IPS DF 6.9 (cell line): ENCODE measurements at places on chromosomes 1 and 21.

- DNase-seq, result no peak
Measured at GRCh38 chr1:238466459-238466858, 575.7 kb upstream of the ZP4 start.

DNA sequence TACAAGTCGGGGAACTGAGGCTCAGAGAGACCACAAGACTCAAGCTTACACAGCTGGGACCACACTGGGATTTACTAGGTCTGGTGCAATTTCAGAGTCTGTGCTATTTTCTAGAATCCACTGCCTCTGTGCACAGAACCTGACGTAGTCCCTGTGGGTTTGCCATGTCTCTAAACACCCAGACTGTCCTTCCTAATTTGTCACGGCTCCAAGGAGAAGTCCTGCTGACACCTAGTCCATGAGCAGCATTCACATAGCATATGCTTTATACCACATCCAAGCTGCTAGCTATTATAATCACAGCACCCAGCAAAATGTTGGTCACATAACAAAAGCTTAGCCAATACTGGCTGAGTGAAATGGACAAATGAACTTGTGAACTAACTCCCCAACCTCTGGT is 79.0 kb upstream of the HMGB4 start:
- DNase-seq, result no peak

DNA sequence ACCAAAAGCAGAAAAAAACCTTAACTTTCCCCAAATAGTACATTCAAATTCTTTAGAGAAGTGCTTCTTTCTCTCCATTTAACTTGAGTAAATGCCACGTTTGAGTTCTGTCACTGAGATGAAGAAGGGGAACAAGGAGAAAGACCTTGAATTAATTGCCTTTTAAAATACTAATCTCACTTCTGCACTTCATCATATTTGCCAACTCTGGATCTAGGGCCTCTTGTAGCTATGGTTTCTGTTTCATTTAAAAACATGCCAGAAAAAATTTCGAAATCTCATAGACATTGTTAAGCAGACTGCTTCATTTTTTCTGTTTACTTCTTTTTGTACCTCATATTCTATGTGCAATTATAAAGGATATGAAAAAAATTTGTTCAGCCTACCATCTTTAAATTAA is 24.6 kb downstream of the MIXL1 start:
- DNase-seq, result no peak

- no peak for DNase-seq
Measured at GRCh38 chr1:1304331-1305299, 3.1 kb downstream of the ACAP3 start.

GRCh38 chr1:219724440-219724839 is 111.5 kb upstream of the ZC3H11B start:
- no peak for DNase-seq

GRCh38 chr1:114099268-114099667 is 54.4 kb downstream of the SYT6 start:
- DNase-seq, result no peak

DNA sequence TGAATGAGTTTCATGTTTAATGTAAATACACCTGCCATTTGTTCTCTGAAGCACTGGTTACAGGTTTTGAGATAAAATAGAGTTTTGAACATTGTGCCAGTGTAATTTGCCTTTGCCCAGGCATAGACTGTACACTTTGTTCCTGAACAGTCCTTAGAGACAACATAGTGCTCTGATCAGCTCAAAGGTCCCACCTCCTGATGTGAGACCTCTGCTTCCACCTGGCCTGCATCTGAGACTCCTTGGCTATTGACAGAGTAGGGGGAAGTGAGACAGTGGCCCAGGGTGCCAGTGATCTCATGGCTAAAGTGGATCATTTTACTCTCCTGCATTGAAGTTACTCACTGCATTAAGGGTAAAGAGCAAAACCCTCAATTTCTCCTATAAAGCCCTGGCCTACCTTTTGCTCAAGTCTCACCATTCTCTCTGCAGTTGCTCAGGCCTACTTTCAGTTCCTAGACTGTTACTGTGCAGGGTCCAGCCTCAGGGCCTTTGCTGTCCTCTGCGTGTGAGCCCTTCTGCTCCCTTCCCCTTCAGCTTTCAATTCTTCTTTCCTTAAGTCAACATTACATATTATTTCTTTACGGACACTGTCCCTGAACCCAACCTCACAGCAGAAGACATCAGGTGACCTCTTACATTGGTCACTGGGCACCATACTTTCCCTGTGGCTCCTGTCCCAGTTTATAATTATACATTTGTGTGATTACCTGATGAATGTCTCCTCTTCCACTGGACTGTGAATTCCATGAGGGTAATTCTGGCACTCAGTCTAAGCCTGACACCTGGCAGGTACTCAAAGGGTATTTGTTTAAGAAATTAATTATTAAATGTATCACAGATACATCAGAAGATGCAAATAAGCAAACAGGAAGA is 142.9 kb downstream of the ROR1 start:
- no peak for DNase-seq

DNA sequence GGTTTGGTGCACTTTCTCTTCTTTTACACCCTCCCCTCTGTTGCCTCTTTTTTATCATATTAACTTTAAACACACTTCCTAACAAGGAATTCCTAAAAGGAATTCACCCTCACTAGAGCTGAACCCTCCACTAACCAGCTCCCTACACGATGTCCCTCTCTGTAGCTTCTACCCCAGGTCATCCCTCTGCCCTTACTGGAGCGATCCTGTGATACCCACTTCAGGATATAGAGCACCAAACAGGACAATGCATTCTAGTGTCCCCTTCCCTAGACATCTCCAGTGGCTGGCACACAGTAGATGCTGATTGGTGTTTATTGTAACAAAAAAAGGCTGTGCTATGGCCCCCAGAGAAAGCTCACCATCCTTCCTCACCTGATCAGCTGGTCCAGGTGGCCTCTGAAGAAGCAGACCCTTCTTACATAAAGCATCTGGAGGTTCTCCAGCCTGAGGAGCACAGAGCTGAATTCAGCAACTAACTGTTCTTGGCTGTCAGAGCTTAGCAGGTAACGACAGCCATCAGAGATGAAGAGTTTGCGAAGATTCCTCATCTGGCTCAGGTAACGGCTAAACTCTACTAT is 1.4 kb downstream of the PRAMEF18 start:
- DNase-seq, result no peak
